Right lobe of liver (tissue), 6 donors: ENCODE measurements at places on chromosomes 2 and 18.
A peak's percentile ranks its signal among the peaks of the same experiment; 100 is the strongest.

- no peak for DNase-seq
Observed at GRCh38 chr2:112864072-112864471, 27.5 kb upstream of the IL1B start.

GRCh38 chr2:239626961-239627592 is 226.3 kb upstream of the HDAC4 start:
- DNase-seq = no peak

GRCh38 chr2:226450141-226450540 is 349.5 kb downstream of the IRS1 start:
- no peak for DNase-seq

- no peak for DNase-seq
Observed at GRCh38 chr2:14420851-14421250, 211.7 kb upstream of the LRATD1 start.

DNA sequence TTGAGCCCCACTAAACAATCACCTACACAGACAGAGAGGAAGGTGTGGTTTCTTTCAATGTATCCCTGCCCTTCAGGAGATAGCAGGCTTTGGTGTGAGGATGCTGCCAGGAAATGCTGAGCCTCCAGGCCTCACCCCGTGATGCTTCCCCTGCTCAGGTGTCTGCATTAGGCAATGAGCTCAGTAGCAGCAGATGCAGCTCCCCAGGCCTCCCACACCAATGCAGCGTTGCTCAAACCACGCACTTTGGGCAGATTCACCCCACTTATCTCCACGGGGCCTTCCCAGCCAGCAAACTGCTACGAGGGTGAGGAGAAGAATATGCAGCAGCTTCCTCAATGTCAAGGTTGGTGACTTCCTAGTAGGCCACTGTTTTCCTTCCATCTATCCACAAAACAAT is 229.3 kb upstream of the PXDN start:
- no peak for DNase-seq

DNA sequence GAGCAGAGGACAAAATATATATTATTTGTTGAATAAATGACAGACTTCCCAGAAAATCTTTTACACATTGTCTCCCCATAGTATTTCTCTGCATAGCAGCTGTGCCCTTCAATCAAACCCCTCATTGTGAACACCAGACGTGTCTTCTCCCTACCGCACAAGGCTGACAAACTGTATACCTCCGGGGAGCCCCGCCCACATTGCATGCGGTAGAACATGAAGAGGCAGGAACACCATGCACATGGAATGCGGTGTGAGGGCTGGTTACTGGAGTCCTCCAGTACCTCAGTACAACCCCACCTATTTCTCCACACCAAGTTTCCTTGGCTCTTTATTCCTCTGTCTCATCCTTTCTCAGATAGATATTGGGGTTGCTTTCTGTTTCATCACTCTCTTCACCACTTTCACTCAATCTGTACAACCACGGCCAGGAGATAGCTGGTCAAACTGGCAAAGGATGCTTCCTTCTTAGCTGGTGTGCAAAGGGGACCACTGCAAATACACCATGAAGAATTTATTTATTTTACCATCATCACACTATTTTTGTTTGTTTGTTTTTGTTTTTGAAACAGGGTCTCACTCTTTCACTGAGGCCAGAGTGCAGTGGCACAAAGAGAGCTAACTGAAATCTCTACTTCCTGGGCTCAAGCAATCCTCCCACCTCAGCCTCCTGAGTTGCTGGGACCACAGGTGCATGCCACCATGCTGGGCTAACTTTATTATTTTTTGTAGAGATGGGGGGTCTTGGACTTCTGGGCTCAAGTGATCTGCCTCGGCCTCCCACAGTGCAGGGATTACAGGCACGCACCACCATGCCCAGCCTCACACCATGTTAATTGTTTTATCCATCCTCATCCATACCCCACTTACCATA is 2.3 kb upstream of the NBAS start:
- DNase-seq = no peak

- DNase-seq = no peak
Observed at GRCh38 chr2:177771191-177771590, 301.4 kb downstream of the PDE11A start.

GRCh38 chr18:11927497-11927896 is 19.4 kb upstream of the MPPE1 start:
- DNase-seq = no peak

- DNase-seq = no peak
Observed at GRCh38 chr2:143551971-143552650, 422.9 kb downstream of the ARHGAP15 start.

GRCh38 chr18:42620657-42621056 is 494.8 kb downstream of the RIT2 start:
- DNase-seq = no peak

DNA sequence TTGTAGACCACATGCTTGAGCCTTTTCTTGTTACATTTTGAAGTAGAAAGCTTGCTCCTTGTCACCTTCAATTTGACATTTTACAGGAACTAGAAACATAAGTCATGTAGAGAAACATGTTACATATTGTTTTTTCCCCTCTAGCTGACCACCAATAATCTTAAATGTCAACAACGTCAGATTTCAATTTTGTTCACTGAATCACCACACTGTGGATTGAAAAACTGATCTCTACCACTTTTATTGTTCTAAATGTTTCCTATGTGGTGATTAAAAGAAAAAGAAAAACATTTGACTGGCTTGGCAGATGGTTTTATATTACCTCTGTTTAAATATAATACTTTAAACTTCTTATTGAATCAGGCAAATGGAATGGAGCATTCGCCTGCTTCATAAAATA is 87.7 kb downstream of the DSEL start:
- DNase-seq = no peak

DNA sequence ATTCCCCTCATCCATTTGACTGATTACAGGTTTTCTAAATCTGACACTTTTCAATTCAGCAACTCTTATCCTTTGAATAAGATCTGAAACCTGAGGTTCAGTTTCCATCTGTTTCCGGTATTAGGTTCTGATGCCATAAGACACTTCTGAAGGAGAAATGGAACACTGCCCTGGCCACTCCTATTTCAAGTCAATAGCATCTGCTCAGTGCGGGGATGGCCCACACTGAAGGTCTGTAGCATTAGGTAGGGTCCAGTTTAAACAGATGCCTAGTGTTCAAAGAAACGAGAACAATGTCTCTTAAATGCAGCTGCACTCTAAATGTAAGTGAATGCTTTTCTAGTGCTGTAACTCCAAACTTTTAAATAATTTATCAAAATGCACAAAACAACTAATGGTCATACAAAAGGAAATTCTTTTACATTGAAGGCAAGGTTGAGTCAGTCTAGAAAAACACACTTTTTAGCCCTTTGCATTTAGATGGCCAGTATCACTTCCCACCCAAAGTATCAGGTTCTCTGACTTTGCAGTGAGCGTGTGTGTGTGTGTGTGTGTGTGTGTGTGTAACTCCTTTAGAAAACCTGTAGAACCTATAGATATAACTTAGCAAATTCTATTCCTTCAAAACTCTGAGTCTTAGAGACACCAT is 78.2 kb downstream of the STK39 start:
- DNase-seq = no peak

DNA sequence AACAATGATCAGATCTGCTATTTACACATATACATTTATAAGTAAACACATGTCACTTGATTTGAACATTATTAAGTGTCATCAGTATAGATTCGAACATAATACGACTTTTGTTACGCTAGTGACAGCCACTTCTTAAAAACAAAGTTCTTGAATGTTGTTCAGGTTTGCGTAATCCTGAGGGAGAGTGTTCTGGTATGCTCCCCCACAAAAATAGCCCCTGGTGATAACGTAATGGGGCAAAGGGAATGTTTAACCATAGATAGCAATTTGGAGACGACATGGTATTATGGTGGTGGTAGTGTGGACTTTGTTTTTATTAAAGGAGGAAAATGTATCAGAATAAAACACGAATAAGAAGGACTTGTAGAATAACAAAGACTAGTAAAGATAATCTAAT is 90.6 kb downstream of the PLEKHM3 start:
- DNase-seq = no peak

GRCh38 chr2:150292192-150292591 is 195.3 kb downstream of the RND3 start:
- no peak for DNase-seq

GRCh38 chr2:234534515-234534914 is 37.6 kb upstream of the ARL4C start:
- no peak for DNase-seq

- no peak for DNase-seq
Observed at GRCh38 chr2:171325886-171326585, 107.8 kb downstream of the METTL8 start.

DNA sequence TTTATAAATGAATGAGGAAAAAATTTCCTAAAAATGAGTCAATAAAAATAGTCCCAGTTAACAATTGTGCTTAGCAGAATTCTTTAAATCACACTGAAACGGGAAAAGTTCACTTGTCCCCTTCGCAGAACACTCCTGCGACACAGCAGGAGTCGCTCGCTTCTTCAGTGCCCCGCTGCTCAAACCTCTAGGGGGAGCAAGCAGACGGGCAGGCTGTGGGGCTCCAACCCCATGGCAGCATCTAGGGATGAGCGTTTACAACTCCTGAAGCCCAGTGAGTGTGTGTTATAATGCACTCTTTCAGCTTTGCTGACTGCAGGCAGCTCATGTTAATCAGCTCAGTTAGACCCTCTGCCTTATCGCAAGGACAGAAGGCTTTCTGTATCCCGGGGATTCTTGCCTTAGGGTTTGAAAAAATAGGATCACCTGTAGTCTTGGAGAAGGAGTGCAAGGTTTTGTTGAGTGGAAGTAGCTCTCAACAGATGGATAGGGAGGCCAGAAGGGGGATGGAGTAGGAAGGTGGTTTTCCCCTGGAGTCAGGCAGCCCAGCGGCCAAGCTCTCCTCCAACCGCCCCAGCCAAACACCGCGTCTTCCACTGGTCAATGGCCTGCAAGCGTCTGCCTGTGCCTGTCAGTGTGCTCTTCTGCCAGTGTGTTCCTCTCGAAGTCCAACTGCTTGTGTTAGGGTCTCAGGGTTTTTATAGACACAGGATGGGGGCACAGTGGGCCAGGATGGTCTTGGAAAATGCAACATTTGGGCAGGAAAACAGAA is 1977.7 kb upstream of the LRRTM1 start:
- no peak for DNase-seq

DNA sequence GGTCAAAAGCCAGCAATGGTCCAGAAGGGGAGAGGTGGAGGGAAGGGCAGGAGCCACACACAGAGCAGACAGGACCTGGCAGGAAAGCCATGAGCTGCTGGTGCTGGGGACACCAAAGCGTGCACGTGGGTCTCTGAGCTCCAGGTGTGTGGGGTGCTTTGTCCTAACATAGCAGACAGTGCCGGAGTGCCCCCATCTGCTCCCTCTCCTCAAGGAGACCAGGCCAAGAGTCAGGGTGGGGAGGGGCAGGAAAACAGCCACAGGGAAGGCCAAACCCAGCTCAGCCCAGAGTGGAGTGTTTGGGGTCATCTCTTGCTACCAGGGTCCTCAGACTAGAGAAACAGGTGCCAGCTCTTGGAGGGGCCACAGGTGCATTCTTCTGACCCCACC is 4.2 kb upstream of the GPC1 start:
- peak; percentile 22 for DNase-seq

DNA sequence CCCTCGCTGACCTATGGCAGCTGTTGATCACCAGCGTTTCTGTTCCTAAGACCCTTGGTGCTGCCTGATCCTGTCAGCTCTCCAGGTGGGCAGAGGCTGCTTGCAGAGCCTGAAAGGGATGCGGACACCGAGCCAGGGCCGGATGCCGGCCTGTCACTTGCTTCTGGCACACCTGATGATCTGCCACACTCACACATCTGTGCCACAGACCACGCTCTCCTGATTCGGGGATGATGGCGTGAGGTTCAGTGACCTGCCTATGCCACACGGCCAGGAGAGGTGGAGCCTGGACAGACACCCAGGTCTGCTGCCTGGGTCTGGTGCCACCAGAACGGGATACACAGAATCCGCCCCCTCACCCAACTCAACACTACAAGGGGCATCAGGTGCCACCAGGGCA is 129.4 kb upstream of the GLI2 start:
- no peak for DNase-seq

- peak; percentile 33 for DNase-seq
Observed at GRCh38 chr2:239392072-239392357, 8.8 kb downstream of the HDAC4 start.

DNA sequence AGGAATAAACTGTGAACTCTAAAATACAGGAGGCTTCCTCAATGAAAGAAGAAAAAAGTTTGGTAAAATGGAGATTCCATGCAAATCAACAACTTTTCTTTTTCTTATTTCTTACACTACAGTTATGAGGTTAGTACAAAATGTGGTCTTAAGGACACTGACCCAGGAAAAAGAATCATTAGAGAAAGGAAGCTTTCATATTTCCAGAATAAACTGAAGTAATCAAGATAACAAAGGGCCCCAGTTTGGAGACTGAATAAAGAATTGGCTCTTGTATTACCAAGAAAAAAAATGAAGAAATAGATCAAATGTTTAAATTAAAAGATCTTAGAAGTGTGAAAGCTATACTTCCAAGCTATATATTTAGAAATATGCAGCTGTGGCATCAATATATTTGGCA is 72.3 kb downstream of the SLC66A3 start:
- no peak for DNase-seq

DNA sequence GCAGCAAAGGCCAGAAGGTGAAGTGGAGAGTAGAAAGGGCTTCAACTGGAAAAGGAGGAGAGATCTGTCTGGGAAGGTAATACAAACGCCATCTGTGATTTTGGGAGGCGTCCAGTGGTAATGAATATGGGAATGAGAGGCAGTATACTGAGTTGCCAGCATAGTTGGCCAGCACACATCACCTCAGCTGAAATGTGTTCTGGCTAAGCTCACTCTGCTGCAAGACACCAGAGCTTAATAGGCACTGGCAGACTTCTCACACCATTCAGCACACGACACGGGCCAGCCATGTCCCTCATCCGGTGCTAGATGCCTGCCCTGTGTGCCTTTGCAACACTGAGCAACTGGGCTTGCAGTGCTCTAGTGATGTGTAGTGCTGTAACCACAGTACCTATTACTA is 277.1 kb downstream of the PIEZO2 start:
- DNase-seq = no peak

DNA sequence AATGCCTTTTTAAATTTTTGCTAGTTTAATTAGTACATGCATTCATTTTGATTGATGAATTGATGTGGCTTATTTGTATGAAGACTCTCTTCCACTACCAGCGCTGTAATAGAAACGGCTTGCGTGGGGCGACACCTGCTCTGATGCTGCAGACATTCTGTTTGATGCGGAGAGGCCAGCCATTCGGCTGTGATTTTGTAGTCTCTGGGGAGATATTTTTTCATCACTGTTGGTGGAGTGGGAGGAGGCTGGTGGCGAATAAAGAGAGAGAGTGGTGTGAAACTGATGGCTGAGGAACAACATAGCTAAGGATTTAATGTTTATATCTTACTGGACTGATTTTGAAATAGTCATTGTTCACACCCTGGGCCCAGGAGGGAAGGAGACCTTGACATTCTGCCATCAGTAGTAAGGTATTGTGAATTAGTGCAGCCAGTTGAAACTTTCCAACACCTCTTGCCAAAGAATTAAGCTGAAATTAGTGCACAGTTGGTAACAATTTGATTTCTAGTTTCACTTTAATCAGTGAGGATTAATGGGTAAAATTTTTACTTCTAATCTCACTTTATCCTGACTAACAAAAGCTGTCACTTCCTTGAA is 224.1 kb downstream of the MTX2 start:
- DNase-seq = no peak
